ENCODE measurements at places on chromosomes 13 and 19.

DNA sequence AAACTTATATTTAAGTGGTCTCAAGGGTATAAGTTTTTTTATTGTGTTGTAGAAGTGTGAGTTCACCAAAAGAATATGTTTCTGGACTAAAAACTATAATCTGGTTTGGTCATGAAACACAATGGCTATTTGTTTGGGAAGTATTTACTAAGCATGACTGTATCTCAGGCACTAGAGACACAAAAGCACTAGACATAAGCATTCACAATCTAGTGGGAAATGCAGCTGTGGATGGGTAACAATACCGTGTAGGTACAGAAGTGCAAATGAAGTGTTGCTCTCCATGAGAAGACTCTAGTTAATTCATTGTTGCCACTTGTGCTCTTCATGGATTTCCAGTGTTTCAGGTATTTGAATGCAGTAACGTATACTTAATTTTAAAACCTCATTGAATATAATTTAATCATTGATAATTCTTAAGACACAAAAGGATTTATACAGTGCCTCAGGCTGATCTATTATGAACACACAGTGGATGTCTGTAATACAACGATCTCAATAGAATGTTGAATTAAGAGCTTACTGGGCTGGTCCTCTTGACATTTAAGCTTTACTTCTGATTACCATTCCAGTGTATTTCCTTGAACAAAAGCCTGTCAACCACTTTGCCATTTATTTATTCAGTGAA, 50.9 kb downstream of the TPT1 start:
- DNase-seq = no peak

DNA sequence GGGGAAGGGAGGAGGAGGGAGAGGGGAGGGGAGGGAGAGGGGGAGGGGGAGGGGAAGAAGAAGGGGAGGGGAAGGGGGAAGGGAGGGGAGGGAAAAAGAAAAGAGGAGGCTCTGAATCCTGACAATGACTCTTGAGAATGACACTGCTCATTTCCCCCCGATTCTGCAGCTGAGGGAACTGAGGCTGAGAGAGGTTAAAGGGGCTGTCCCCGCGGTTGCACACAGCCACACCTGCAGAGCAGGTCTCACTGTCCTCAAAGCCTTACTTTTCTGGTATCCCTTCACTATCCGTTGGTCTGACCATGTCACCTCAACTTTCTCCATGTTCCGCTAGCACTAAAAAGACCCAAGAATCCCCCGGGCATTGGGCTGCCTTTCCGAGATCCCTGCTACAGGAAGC, 35.4 kb downstream of the CYP4F2 start:
- no peak for DNase-seq

GRCh38 chr19:35272122-35272719, 3.5 kb downstream of the USF2 start:
- DNase-seq = no peak

DNA sequence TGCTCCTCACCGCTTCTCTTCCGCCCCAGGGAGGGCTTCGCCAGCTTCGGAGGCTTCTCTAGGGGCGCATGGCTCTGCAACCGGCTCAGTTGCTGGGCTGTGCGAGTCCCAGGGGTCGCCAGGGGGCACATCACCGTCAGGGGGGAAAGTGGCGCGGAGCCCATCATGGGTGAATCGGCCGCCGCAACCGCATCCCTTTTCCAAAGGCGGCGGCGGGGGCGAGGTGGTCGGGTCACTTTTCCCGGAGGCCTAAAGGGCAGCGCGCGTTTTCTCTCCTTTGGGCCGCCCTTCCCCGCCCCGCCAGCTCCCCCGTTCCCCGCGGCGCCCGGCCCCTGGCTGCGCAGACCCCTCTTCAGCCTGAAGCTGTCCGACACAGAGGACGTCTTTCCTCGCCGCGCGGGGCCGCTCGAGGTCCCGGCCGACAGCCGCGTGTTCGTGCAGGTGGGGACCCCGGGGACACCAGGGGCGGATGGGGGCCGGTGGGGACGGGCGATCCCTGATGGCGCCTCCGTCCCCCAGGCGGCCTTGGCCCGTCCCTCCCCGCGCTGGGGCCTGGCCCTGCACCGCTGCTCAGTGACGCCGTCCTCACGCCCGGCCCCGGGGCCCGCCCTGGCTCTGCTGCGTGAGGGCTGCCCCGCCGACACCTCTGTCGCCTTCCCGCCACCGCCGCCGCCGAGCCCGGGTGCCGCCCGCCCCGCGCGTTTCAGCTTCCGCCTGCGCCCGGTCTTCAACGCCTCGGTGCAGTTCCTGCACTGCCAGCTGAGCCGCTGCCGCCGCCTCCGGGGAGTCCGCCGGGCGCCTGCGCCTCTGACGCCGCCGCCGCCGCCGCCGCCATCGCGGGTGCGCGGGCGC, 1.7 kb downstream of the TGFBR3L start:
- no peak for DNase-seq

Measured in nucleus accumbens (tissue), 56 donors.